ENCODE measurements at places on chromosomes 1 and 21.

- no peak for DNase-seq
These were observed 10.9 kb upstream of the DMRTB1 start for GRCh38 chr1:53448241-53448841.

DNA sequence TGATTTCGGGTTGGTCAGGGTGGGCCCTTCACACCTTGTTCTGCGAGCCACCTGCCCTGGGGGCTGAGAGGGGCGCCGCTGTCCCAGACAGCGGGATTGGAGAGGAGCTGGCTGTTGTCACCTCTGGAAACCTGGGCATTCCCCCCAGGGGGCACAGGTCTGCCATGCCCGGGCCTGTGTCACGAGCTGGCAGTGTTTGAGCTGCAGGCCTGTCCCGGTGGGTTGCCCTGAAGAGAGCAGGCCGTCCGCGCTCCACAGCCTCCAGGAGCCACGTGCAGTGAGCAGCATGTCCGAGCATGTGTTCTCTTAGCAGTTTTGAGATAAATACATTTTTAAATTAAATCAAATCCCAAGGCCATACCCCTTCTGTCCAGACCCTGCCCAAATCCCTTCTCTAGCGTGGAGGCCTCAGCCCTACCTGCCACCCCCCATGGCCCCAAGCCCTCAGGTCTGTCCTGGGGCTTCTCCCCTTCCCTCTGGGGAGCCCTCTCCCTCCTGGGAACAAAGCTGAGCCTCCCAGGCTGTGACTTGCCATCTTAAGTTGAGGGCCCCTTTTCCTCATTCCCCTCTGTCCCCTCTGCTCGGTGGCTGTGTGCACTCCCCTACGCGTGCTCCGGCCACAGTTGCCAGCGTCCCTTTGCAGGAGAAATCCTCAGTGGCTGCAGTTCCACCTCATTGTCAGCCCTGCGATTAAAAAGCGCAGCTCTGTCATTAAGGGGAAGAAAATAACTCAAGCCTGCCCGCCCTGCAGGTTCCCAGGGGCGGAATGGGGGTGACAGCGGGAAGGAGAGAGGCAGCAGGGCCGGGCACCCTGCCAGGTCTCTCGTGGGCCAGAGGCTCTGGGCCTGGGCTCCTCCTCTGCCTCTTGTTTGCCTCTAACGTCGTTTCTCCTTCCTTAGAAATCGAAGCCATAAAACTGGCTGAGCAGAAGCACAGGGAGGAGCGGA is 26.6 kb downstream of the SLX9 start:
- peak; percentile 5 for DNase-seq

GRCh38 chr1:218201601-218202000 is 83.5 kb upstream of the RRP15 start:
- no peak for DNase-seq

GRCh38 chr1:199490769-199491527 is 536.6 kb upstream of the NR5A2 start:
- no peak for DNase-seq

DNA sequence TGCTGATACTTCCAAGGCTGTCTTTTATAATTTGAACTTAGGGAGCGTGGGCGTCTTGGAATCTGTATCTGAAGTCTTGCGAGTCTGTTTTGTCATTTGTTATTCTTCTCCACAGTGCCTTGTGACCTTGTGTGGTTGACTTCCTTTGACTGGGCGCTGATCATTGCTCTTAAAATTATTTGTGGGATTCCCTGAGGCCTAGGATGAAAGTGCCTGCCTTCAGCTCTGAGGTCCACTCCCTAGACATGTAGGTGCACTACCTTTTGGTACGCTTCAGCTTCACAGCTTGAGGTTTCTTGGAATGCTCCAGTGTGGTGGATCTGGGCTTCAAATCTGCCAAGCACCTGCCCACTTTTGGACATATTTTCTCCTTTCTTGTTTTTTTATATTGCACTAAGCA is 50.2 kb upstream of the IGSF5 start:
- no peak for DNase-seq

DNA sequence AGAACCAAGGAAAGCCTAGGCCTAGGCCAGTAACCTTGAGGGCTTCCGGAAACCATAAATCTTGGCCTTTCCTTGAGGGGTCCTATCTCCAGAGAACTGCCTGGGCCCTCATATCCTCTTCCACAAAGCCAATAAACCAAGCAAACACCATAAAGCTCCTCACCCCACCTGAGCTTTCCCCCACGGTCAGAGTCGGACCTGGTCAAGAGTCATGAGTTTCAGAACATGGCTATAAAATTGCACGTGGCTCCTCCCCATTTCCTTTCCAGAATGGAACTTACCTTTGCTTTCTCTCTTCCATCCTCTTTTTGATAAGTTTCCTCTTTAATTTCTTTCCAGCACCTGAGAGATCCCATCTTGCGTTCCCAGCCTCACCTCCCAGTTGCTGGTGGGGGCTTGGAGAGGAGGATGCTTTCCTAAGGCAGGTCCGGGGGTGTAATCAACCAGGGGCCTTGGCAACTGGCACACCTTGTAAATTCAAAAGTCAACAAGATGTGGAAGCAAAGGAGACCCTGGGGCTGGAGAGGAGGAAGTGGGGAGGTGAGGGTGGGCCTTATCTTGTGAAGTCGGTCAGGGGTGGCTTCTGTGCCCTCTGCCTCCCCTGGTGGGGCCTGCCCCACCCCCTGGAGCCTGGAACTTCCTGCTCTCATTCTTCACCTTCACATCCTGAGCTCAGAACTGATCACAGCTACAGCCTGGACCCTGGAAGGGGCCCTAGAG is 259.9 kb downstream of the FOXD2 start:
- no peak for DNase-seq

- peak; percentile 47 for DNase-seq
These were observed 11.3 kb downstream of the RPAP2 start for GRCh38 chr1:92310185-92310597.

- DNase-seq: peak; percentile 54
These were observed 371.8 kb upstream of the POU3F1 start for GRCh38 chr1:38418195-38419030.

DNA sequence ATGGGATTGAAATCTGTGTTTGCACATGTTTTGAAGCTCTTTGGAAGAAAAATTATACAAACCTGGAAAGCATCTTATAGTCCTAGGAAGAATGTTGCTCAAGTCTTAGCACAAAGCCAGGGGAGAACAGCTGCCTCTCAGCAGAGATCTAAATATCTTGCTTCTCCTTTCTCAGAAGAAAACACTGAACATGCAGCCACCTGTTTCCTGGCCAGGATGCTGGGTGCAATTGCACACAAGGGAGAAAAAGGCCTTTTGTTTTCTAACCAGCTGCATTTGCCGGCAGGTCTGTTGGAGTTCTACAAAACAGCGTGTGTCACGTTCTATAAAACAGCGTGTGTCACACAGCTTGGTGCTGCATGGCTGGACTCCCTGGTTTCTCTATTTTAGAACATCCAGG is 259.6 kb upstream of the PLD5 start:
- DNase-seq: peak; percentile 74

DNA sequence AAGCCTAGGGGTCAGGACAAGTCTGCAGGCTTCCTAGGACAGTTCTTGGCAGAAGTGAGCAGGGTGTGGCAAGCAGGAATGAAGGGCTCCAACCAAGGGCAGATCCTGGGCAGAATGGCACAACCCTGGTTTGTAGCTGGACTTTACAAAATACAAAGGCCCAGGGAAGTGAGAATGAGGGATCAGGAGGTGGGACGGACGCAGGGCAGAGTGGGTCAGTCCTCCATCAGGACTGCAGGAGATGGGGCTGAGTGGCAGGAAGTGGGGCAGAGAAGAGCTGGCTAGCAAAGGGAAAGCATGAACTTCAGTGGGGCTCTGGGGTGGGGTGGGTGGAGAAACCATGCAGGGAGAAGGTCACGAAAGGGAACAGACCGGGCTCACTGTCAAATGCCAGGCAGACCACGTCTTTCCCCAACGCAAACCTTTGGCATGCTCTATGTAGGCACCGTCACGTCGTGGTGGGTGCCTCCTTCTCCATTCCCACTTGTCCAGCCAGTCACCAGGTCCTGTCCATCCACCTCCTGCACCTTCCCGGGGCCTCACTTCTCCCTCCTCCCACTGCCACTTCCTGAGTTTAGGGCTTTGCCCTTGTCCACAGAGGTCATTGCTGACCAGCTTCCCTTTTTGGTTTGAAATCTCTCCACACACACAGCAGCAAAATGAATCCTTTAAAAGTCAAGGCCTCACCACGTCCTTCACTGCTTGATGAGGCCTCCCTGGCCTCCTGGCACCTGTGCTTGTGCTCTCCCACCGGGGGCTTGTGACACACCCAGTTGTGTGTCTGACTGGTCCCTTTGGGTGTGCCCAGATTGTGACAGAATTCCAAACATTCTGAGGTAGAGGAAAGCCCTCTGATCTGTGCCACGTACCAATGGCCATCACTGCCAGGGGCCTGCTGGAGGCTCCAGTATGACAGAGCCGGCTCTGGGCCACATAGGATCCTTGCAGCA is 8.7 kb upstream of the CLDN19 start:
- no peak for DNase-seq

GRCh38 chr21:36976882-36977651 is 10.6 kb upstream of the HLCS start:
- peak; percentile 63 for DNase-seq

DNA sequence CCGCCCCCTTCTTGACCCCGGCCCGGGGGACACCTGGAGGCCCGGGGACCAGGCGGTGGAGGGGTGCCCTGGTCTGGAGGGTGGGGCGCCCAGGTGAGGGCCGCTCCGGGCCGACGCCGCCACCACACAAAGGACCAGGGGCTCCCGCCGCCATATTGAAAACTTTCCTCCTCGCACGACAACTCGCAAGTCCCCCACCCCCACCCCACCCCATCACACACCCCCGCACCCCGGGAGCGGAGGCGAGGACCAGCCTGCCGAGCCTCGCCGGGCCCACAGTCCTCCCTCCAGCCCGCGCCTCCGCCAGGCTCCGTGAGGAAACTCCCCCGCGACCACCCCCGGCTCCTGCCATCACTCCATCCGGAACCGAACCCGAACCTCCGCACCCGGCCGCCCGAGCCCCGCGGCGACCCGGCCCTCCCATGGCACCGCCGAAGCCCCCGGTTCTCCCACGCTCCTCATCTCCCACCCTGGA is 733 bp downstream of the KDM5B start:
- no peak for DNase-seq

- DNase-seq: no peak
These were observed 63.7 kb downstream of the SYT14 start for GRCh38 chr1:210001751-210002150.

GRCh38 chr1:40876891-40877290 is 14.7 kb upstream of the CITED4 start:
- no peak for DNase-seq

DNA sequence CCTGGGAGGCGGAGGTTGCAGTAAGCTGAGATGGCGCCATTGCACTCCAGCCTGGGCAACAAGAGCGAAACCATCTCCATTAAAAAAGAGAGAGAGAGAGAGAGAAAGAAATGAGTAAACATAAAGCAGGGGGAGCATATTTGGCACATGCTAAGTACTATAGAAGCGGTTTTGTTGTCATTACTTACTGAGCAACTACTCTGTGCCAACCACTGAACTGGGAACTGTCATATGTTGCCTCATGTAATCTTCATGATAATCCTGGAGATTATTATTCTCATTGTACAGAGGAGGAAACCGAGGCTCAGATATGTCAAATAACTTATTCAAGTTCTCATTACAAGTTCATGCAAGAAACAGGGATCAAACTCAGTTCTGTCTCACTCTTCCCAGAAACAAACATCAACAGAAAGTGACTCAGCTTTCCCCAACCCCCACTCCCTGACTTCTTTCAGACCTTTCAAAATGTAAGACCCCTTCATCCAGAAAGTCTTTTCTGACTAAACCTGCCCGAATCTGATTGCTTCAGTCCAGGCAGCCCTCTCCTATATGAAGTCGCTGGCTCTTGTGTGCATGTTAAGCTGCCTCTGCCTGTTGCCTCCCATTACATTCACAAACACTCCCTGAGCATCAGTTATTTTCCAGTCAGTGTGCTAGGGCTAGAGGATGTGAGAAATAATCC is 23.5 kb downstream of the LAMB3 start:
- no peak for DNase-seq

DNA sequence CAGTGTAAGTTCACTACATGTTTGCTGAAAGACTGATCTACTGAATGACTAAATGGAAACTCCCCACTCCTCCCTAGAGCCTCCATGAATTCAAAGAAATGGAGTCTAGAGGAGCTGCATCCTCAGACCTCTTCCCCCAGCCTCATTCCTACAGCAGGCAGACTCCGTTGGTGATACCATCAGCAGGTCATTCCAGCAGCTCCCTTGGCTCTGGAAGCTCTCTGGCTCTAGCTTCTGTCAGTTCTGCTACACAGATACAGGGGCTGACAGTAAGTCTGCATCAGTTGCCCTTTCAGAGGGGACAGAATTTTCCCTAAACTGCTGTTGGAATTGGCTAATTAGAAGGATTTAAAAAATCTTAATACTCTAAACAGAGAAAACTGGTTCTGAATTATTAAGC is 31.7 kb upstream of the DMRTA2 start:
- DNase-seq: no peak

DNA sequence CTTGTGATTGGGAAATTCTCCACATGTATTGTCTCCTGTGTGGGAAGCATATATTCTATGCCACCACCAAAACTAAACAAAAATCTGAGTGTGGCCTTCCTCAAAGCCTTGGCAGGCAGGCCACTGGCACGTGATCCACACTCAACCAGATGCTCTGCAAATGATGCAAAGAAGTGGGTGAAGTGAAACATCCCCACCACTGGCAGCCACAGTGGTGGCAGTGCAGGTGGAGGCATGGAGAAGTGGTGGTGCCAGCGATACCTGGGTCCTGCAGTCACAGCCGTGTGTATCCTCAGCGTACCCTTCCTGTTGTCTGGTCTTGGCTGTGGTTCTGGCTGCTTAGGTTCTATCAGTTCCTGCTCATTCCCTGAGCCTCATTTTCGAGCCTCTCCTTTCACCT is 65.2 kb downstream of the PLPPR5 start:
- DNase-seq: no peak

DNA sequence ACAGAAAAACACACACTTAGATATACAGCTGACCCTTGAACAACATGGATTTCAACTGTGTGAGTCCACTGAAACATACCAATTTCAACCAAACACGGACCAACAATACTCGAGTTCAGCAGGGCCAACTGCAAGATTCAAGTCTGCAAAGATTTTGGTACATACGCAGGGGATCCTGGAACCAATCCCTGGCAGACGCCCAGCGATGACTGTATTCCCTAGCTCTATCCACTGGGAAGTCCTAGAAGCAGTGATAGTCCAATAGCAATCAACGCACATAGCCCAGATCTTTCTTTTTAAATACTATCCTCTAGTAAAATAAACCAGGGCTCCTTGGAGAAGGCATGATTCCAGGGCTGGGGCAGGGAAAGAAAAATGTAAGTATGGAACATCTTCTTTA is 9.0 kb downstream of the DDX59 start:
- no peak for DNase-seq

- no peak for DNase-seq
These were observed 662.5 kb upstream of the USP24 start for GRCh38 chr1:55877437-55878232.

DNA sequence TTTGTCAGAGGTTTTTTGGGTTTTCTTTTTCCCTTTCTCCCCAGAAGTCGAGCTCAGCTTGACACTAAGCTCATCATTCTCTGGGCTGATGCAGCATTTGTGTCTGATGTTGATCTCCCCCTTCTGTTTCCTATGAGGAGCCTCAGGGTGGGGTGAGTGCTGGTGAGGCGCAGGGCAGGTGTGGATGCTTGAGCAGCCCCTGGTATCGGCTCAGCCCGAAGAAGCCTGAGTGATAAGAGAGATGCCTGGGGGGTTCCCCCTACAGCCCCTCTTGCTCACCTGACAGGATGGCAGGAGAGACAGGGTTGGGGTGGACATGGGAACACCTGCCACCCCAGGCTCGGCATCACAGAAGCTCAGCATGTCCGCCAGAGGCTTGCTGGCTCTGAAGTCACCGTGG is 239.0 kb downstream of the RHOU start:
- DNase-seq: no peak

GRCh38 chr1:24481101-24481500 is 21.5 kb upstream of the RCAN3 start:
- peak; percentile 43 for DNase-seq

All from pons (tissue), 1 donor.